NCI-H1694 treated with DMSO at 0.1 percent for 48 hours (cell line): ENCODE measurements at places on chromosomes 16 and 17.

DNA sequence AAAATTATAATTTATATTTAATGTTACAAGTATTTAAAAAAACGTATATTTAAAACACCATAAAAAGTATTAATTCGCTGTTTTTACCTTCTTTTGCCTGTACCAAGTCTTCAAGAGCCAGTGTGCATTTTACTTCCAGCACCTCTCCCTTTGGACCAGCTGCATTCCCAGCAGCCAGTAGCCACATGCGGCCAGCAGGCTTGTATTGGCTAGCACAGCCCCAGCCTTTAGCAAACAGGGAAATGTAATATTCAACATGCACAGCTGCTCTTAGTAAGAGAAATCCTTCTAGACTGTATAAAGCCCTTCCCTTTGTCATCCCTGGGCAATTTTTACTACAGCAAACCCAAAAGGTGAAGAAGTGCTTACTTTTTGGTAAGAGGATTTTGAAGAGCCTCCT lies 6.6 kb downstream of the DHODH start:
- no peak for DNase-seq

GRCh38 chr17:30717291-30718098 lies 107.0 kb downstream of the CRLF3 start:
- no peak for DNase-seq

- no peak for DNase-seq
Measured at GRCh38 chr17:45649796-45650195, 134.3 kb upstream of the CRHR1 start.

DNA sequence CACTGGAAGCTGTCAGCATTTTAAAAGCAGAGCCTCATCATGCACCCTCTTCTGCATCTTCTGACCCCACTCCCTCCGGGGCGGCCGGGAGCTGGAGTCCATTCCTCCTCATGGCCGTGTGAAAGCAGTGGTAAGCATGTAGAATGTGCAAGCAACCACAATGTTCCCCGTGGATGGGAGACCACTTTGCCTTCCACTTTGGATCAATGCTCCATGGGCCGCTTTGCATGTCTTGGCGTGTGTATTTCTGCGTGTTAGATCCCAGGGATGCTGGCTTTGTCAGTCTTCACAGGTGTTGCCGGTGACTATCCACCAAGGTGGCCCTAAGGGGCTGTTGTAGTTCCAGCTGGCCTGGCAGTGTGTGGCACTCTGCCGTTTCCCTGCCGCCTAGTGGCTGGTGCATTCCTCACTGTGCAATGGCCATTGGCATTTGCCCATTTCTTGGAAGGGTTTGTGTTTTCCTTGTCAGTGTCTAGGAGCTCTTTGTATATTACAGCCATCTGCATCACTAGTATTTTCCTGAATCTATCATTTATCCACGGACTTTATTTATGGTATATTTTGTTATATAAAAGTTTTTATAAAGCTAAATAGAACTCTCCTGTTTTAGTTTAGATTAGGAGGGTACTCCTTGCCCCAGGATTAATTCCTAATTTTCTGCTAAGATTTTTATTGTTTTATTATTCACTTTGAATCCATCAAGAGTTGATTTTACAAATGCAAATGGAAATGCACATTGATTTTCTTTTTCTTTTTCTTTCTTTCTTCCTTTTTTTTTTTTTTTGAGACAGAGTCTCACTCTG lies 5.8 kb upstream of the ALDH3A1 start:
- DNase-seq: peak; percentile 49

- no peak for DNase-seq
Measured at GRCh38 chr16:10178080-10178479, 4.1 kb downstream of the GRIN2A start.

- DNase-seq: no peak
Measured at GRCh38 chr16:73697336-73697735, 599.3 kb upstream of the PSMD7 start.

GRCh38 chr17:70099884-70100283 lies 24.9 kb downstream of the KCNJ16 start:
- no peak for DNase-seq
